Activated T-helper 2 cell treated with anti-CD3 and anti-CD28 coated beads, Interferon-gamma antibody, Interleukin-2, Interleukin-4, amounts not matched to agents 10 μg/mL and 5 μg/mL and 100 μg/mL, durations not matched to agents 14 hours and 24 hours and 36 hours (primary cell): ENCODE measurements at places on chromosomes 5 and 9. TPM values are rescaled to one million over a fixed set of nuclear protein-coding genes. Genes with fewer than 3 reads are reported as not detected.

G3BP1 gene
- total RNA-seq, result 296 and 312 TPM in 2 replicates

FBXO10 gene
- total RNA-seq, result 1.8 and 2.4 TPM in 2 replicates

NEUROG1 gene
- total RNA-seq, result not detected in 2 replicates

APBA1 gene
- 0.98 and 0.99 TPM in 2 replicates for total RNA-seq

DNA sequence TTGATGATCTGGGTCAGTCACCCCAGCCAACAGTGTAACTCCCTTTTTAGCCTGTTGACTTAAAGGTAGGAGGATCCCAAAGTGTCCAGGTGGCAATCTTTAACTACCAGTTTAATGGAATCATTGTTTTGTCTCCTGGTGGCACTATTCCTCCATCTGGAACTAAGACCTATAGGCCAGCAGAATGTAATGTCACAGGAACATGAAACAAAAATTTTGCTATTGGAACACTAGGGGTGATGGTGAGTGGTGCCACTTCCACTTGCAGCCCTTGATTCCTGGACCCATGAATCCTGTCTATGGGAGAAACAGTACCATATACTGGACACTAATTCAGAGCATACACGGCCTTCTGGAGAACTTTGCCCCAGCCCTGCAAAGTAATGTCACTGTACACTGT is 219.5 kb upstream of the RASA1 start:
- DNase-seq, result no peak

DNA sequence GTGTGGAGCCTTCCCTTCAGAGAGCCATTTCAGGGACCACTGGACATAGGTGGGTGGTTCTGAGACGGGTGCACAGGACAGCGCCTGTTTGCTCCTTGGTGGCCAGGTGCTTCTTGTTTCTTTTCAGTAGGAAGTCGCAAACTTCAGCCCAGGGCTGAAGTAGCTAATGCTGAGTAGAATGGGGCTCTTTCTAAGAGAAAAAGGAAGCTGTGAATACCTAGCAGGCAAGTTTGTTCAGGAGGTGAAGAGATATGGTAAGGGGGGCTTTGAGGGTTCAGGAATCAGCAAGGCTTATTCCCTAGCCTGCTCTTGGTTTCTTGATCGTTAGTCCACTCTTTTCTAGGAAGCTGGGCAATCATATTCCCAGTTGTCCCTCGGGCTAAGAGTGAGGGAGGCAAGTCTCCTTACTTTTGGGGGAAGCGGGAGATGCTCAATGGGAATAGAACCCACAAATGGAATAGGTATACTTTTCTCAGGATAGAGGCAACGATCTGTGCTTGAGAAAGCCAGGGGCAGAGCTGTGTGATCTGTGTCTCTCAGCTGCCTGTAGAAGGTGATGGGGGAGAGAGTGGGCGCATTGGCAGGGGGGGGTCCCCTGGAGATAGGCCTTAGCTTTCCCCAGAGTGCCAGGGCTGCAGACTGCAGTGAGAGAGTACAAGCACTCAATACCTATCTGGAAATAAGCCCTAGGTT is 1.9 kb upstream of the PURA start:
- no peak for DNase-seq

DNA sequence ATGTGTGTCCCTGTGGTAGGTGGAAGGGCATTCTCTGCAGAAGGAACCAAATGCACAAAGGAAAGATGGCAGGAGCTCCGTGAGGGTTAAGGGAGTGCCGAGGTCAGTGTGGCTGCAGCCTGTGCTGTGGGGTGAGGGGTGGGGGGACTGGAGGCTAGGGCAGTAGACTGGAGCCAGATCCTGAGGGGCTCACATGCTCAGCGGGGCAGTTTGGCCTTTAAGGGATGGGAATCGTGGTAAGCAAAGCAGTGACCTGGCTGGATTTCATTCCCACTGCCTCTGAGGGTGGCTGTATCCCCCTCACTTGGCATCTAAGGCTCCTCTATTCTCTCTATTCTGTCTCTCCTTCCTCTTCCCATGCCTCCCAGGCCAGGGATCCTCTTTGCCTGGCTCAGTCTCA is 15.6 kb downstream of the PITX1 start:
- DNase-seq, result no peak

DNA sequence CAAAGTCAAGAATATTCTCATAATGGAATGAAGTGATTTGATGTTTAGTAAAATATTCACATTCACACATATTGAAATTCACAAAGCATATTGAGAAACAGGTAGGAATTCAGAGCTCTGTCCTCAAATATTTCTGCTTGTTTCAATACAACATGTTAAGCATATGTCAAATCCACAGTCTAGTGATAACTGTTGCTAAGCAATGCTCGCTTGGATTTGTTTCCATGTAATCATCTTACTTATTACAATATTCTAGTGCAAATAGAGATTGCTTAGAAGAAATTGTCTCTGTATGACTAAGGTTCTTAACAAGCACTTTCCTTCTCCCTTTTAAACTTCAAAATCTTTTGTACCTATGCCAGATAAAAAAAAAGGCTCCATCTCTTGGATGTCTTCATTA is 995.7 kb downstream of the CDH18 start:
- DNase-seq, result no peak

DNA sequence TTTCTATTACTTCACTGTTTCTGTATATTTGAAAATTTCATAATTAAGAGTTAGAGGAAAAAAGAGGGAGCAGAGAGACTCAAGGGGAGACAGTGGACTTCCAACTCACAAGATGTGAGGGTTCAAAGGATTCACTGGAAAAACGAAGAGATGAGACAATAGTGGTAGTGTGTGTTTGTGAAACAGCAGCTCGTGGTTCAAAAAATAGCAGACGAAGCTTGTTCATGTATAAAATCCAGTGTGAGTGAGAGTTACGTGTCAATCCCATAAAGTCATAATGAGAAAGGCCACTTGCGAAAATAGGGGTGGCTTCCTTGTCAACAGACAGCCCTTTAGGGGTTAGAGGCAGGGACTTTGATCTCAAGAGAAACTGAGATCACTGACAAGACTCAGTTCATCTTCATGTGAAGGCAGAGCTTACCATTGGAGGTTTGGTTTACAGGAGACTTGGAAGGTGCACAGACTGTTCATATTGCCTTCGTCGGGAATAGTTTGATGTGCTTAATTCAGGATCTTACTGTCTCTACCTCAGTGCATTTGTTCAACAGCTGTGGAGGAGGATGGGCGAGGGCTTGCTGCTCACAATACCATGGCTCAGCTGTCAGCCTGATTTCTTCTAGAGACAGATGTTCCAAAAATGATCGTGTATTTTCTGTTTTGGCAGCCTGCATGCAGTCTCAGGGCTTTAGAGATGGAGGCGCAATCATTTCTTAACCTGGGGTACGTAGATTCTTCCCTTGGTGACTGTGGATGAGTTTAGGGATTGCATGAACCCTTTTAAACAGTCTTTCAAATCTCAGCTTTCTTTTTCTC is 105.7 kb upstream of the KLF9 start:
- peak; percentile 12 for DNase-seq

DNA sequence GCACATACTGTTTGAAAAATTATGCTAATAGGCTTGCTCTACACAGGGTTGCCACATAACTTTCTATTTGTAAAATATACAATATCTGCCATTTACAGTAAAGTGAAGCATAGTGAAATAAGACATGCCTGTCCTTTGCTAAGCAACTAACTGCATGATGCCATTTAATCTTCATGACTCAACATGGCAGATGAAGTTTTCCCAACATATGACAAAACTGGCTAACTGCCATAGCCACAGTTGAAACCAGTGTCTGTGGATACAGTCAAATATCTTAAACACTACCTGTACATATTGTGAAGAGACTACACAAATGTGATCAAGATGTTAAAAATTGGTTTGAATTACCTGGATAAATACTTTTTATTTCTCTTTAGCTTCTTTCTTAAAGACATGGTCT is 3.1 kb upstream of the DMAC1 start:
- no peak for DNase-seq

GRCh38 chr5:79023348-79023747 is 38.2 kb upstream of the ARSB start:
- DNase-seq, result no peak

DNA sequence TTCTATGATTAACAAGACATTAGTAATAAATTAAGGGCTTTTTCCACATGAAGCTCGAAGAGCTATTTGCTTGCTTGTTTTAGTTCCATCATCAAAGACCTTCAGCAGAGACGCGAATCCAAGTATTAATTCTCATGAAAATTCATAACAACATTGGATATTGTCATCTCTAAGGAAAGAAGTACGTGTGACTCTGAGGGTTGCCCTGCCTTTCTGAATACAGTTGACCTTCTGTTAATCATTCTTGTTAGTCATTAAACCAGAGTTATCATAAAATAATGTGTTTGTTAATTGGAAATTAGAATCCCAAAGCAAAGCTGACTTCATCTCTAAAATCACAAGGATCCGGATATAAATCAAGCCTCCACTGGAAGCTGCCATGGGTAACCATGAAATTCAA is 222.5 kb downstream of the ZNF608 start:
- no peak for DNase-seq

- no peak for DNase-seq
Measured at GRCh38 chr9:21316032-21316842, 11.1 kb upstream of the IFNA5 start.

DNA sequence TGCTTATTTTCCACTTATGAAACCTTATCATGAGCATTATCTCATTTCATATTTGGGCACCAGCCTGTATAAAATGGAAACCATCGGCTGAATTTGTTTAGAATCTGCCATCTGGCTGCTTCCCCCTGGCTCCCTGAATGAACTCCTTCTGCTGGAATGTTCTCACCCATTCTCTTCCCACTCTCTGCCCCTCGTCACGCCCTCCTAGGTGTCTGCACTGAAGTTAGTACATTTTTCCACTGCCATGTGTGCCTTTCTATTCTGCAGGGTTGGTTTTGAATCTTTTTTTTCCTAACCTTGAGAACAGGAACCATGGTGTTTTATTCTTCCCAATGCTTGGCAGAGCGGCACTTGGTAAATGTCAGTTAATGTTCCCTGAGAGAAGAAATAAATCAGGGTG is 359.7 kb downstream of the MLLT3 start:
- DNase-seq, result no peak
